Thymus (tissue), 14 donors: ENCODE measurements at places on chromosomes 6 and 20. TPM values are rescaled to one million over a fixed set of nuclear protein-coding genes. Genes with fewer than 3 reads are reported as not detected.

GRCh38 chr6:139277587-139277986, 14.2 kb downstream of the TXLNB start:
- DNase-seq = no peak

DNA sequence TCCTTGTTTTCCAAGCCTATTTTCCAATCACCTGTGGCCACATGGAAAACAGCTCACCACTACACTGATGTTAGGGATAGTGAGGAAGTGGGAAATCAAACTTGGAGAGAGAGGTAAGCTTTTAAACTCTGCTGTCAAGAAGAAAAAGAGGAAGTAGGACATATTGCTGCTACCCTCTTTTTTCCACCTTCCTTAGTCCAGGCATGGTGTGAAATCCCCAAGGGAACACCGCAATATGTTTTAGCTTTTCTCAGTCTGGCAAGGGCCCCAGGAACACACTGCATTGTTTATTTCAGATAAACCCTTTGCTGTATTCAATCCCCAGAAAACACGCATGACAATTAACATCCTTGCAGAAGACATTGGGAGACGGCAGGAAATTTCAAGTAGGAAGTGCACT, 61.3 kb downstream of the HS3ST5 start:
- DNase-seq = no peak

DNA sequence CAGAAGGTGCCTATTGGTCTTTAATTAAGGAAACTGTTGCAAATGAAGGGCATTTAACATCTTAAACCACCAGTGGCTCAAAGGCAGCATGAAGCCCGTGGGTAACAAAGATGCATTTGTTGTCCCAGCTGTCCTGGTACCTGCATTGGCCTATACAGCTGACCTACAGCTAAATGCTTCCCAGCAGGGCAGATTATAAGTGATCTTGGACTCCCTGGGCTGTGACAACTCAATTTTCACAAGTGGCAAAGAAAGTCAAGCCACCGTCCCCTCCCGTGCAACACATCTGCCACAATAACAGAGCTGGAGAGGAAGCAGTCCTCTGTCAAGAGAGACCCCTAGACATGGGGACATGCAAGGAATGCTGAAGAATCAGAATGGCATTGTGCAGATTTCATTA, 31.5 kb upstream of the EDN3 start:
- no peak for DNase-seq

DNA sequence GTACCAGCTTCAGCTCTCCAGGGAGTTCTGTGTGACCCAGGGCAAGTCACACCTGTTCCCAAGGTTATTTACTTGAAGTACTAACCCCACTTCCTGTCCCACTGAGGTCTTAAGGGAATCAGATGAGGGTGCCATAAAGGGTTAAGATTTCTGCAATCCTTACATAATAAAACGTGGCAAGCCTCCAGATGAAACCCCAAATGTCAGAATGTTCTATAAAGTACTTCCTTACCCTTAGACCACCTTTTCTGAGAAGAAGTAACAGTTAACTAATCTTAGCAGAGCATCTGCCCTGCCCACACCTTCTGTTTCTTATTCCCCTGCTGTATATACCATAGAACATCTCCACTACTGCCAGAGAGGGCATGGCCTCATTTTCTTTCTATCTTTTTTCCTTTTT, 6.0 kb upstream of the AVP start:
- no peak for DNase-seq

DNA sequence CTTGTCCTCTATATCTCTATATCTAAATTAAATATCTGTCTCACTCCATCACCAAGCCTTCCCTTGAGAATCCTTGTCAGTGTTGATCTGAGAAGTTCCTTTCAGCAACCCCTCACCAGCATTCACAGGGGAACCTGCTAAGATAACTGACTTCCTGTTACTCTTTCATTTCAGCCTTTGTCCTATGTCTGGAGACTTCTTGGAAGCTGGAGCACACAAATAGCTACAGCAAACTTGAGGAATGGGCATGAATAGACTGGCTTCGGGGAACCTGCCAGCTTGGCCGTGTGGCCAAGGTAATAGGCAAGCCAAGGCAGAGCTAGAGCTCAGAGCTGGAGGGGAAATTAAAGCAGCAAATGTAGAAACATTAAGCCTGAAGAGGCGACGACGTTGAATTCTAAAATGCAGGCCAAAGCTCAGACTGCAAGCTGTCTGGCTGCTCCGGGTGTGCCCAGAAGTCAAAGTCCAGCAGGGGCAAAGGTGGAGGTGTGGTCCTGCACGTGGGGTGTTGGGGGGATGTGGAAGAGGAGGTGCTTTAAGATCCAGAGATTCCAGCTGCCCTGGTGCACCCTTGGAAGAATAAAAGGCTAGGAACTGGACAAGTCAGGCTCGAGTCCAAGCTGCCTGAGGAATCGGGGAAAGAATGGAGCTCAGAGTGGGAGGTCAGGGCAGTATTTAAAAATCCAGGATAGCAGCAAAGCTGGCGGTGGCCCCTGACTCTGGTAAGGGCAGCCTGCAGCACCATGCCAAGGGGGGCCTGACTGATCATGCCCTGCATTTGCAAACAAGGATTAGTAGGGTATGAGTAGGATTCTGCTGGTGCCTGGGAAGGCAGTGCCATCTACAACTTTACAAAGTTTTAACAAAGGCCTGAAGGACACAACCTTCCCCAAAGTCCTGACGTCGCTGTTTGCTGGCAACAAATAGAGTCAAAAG, 185.0 kb upstream of the SGK1 start:
- DNase-seq = no peak

Gene SLC16A10
- total RNA-seq = 20.0 TPM

Gene TXLNB
- total RNA-seq = 11.2 TPM

DNA sequence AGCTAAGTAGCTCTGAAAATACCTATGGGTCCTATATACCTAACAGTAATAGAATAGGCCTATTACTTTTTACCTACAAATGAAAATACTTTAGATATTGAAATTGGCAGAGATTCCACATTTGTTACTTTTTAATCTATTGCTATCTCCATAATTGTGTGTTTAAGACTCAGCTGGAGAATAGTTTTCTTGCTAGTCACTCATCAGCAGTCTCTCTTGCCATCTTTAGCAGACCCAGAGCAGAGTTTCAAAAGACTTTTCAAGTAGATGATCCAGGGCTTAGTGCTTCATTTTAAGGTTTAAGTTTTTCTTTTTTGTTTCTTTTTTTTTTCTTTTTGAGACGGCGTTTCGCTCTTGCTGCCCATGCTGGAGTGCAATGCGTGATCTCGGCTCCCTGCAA, 12.9 kb downstream of the ANKS1A start:
- DNase-seq = no peak
